AG04450 (cell line): ENCODE measurements at places on chromosomes 13 and 19.

GRCh38 chr19:35929876-35930275 lies 6.3 kb upstream of the LRFN3 start:
- DNase-seq, result no peak

DNA sequence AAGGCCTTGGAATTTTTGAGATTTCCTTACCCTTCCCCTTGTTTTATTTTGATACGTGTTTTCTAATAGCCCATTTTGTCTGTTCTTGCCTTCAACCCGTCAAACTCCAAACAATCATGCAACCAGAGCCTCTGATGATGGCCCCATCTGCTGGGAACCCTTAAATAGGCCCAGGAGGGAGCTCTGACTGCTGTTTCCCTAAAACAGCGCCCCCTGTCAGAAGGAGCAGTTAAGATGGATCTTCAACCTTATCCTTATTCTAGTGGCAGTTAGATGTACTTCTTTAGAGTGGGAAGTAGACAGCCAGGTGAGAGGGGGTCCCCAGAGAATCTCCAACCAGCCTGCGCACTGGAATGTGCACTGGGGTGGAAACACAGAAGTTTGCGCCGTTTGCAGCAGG lies 1031.0 kb upstream of the PCDH9 start:
- no peak for DNase-seq

DNA sequence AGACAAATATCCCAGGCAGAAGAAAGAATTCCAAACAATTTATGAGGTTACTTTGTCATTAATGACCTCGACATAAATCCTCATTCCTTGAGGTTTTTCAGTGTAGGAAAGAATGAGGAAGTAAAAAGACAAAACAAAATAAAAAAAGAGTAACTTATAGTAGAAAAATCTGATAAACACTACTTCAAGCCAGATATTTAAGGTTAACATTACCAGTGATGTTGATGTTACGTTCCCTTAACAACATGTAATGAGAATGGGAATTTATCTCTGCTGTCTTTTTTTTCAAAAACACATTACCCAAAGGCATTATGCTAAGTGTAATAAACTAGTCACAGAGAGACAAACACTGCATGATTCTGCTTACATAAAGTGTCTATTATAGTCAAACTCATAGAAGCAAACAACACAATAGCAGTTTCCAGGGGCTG lies 935.1 kb downstream of the SLITRK1 start:
- DNase-seq, result no peak

GRCh38 chr13:73133531-73133930 lies 74.7 kb downstream of the KLF5 start:
- DNase-seq, result no peak

- no peak for DNase-seq
Observed at GRCh38 chr13:90792335-90792734, 555.2 kb upstream of the MIR17HG start.

- DNase-seq, result no peak
Observed at GRCh38 chr13:68715651-68716050, 1392.0 kb upstream of the ATXN8OS start.

GRCh38 chr13:24153979-24154701 lies 6.4 kb upstream of the SPATA13 start:
- no peak for DNase-seq

DNA sequence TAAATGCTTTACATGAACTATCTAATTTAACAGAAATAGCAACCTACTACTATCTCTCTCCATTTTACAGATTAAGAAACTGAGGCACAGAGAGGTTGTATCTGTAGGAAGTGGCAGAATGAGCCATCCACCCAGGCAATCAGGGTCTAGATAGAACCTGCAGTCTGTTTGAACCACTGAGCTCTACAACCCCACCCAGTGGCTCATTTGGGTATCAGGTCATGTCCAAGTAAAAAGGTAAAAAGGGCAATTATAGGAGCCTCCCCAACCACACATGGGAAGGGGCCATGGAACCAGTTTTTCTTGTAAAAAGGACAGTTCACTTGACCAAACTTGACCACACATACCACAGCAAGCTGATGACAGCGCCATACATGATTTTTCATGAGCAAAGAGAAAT lies 92.9 kb upstream of the SGCG start:
- no peak for DNase-seq

DNA sequence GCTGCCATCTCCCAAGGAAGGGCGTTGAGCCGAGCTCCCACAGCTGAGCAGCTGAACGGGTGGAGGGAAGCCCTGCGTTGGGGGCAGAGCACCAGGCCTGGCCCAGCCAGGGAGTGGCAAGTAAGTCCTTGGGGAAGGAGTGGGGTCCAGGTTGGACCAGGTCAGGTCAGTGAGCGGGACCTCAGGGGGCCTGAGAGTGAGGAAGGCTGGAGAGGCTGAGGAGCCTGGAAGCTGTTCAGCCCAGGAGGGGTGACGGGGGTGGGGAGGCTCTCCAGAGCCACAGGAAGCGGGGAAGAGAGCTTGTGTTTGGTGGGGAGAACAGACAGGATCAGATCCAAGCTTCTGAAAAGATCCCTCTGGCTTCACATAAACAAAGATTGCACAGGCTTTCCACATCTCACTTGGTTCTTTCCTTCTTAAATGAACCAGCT lies 55.4 kb upstream of the ATP12A start:
- DNase-seq, result no peak

- no peak for DNase-seq
Observed at GRCh38 chr13:39385621-39386231, 217.3 kb downstream of the LHFPL6 start.
